ENCODE measurements at places on chromosomes 2 and 18.

DNA sequence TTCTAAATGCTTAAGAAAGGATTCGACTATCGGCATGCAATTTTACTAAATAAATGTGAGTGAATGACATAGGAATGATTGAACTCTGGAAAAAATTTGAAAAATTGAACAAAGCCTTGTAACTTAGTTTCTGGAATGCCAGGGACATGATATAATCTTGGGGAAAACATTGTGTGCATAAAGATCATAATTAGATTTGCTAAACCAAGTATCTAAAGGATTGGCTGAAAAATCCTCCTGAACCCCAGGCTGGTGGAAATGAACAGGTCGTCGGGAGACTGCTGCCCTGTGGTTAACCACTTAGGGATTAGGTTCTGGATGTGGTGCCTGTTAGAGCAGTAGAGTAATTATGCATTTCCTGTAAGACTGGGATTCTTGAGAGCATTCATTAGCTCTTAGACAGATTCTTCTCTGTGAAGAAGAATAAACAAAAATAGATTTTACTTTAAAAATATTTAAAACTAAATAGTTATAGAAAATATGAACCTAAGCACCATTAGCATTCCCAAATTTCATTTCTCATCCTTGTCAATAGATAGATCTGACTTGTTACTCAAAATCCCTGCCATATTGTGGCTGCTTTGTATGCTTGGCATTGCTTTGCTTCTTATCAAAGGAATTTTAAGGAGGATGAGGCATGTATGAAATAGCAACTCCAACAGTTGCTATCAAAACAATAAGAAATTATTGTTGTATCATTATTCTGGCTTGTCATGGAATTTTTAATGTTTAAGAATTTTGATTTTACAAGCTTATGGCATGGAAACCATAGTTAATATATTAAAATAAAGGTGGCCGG, 55.9 kb downstream of the LYPD6B start:
- DNase-seq: no peak

DNA sequence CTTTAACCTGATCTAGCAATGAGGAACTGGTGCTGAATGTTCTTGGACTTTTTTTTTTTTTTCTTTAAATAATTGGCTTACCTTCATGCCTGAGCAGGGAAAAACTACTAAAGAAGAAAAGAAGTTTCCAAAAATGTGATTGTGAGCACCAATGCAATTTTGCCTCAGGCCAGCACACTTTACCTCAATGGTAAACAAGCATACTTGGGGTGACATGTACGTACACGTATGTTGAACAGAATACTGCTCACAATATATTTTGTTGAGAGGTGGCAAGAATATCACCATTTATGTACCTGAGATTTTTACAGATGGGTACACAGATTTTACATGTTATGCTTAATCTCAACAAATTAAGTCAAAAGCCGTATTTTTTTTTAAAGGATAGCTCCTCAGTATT, 144.3 kb downstream of the FIGN start:
- no peak for DNase-seq

GRCh38 chr2:46471697-46472096, 7.7 kb upstream of the TMEM247 start:
- no peak for DNase-seq

DNA sequence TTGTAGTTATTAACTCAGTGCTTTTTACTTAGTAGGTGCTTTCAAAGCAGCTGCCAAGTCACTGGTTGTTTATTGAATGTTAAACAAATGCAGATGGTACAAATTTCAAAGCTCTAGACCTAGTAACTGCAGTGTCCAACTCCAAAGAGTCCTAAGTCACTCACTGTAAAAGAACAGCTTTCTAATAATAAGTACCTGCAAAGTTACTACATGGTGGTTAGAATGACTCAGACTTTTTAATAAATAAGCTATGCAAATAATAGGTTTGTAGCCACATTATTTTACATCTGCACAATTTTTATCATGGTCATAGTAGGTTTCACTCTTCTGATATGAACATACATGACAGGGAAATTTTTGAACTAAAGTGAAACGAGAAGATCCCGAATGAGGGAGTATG, 1620.4 kb upstream of the CELF4 start:
- no peak for DNase-seq

DNA sequence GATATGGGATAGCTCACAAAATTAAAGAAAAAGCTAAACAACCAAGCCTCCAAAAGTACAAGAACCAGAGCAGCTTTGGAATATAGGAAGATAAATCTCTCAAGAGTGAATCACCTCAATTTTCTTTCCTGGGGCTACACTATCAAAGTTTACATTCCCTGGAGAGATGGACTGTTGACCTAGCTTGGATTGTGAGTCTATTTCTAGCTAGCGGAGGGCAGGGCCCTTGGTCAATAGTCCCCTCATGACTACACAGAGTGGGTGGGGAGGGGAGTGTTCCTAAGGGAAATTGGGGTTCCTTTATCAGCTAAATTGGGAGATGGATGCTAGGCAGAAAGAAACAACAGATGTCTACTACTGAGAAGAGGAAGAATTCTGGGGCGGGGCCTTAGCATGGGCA, 29.9 kb upstream of the EIF2AK3 start:
- DNase-seq: no peak

- no peak for DNase-seq
Observed at GRCh38 chr2:182784777-182785176, 68.7 kb downstream of the DNAJC10 start.

DNA sequence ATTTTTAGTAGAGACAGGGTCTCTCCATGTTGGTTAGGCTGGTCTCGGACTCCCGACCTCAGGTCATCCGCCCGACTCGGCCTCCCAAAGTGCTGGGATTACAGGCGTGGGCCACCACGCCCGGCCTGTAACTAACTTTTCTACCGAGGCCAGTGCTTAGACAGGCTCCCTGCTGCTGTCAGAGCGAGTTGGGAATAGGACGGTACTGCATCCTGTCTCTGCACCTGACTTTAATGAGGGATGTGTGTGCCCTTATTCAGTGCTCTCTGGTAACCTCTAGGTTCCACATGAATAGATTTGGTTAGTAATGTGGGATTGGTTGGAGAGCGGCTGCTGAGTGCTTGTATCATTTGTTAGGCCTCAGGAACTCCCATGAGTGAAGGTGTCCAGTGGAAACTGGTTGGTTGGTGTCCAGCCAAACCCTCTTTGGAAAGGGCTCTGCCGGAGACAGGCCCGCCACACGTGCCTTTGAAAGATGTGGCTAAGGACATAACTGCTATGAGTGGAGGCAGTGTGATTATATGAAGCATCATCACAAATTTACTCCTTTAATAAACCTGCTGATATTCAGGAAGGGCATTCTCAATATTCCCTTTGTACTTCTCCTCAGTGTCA, 36.6 kb downstream of the MYOM1 start:
- DNase-seq: no peak

Data from CD4-positive, alpha-beta T cell treated with Interleukin-10 for 1 hour (primary cell).